ENCODE measurements at places on chromosomes 1 and 21. TPM values are rescaled to one million over a fixed set of nuclear protein-coding genes. Genes with fewer than 3 reads are reported as not detected.

DNA sequence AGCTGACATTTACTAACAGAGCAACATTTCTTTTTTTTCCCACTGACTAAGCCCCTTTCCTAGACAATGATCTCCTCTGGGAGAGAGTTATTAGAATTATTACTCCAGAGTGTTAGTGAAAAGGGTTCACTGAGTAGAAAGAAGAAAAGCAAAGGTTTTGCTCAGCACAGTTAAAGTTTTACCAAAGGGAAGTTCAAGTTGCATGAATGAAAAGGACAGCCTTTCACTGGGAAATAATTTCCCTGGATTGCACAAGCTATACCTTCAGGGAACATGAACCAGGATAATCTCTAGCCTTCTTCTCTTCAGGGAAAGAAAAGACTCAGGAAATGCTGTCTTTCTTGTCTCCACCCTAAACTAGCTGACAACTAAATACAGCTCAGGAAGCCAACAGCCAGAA, 71.4 kb upstream of the ESRRG start:
- no peak for DNase-seq

Gene CFAP74
- not detected for total RNA-seq

Gene ABCA4
- total RNA-seq = not detected

DNA sequence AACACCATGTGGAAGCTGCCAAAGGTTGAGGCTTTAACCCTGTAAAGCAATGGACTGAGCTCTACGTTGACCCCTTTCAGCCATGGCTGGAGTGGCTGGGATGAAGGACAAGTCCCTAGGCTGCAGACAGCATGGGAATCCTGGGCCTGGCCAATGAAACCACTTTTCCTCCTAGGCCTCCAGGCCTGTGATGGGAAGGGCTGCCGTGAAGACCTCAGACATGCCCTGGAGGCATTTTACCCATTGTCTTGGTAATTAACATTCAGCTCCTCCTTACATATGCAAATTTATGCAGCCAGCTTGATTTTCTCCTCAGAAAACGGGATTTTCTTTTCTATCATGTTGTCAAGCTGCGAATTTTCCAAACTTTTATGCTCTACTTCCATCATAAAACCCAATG, 214.5 kb downstream of the RGS7 start:
- DNase-seq = no peak

DNA sequence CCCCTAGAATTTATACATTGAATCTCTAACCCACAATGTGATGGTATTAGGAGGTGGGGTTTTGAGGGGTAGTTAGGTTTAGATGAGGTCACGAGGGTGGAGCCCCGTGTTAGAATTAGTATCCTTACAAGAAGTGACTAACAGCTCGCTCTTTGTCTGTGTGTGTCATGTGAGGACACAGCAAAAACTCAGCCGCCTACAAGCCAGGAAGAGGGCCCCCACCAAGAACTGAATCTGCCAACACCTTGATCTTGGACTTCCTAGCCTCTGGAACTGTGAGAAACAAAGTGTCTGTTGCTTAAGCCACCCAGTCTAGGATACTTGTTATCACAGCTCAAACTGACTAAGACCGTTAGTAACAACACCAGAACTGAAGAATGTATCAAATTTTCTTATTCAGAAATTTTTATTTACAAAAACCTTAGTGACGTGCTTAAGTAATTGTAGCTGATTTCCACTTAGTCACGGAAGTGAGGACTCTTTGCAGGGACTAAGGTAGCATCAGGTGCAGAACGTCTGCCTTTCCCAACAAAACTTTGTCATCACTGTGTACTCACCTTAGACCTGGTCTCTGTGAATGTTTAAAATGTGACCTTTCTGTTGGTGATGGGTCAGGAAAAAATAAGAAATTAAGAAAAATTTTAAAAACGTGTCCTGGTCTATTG, 24.5 kb upstream of the LRRC8C start:
- peak; percentile 86 for DNase-seq

GRCh38 chr1:8740034-8740449, 77.4 kb downstream of the RERE start:
- no peak for DNase-seq

Gene TNNT2
- total RNA-seq = not detected

GRCh38 chr1:89125240-89125912, 538 bp downstream of the GBP2 start:
- DNase-seq = no peak

- DNase-seq = no peak
Measured at GRCh38 chr1:18200136-18200717, 92.6 kb downstream of the IGSF21 start.

GRCh38 chr1:203130358-203130985, 2.9 kb downstream of the ADORA1 start:
- no peak for DNase-seq

- no peak for DNase-seq
Measured at GRCh38 chr21:38702196-38702595, 103.5 kb upstream of the ETS2 start.
